ENCODE measurements at places on chromosomes 2 and 18.

GRCh38 chr2:148666555-148666954 lies 22.0 kb downstream of the EPC2 start:
- no peak for DNase-seq

DNA sequence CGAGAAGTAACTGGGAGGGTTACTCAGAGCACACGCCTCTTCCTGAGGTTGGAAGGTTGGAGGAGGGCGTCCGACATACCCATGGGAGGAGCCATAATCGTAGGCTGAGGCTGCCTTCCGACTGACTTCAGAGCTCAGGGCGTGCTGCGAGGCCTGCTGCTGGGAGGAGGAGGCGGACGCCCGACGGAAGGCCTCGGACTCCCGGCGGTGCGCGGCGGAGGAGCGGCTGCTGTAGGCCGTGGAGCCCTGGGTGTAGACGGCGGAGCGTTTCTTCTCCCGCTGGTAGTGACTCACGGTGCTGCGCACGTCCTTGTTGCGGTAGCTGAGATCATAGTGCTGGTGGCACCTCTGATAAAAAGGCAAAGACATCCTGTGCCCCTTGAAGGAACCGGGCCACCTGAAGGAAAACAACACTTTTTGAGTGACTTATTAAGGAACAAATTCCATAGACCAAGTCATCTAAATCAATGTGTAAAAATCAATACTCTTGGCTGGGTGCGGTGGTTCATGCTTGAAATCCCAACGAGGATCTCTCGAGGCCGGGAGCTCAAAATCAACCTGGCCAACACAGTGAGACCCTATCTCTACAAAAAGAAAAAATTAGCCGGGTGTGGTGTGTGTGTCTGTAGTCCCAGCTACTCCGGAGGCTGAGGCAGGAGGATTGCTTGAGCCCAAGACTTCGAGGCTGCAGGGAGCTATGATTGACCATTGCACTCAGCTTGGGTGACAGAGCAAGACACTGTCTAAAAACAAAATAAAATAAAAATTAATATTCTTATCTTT lies 4.7 kb downstream of the MYOM1 start:
- DNase-seq = no peak

GRCh38 chr18:43893001-43893637 lies 615.8 kb upstream of the SYT4 start:
- DNase-seq = no peak

DNA sequence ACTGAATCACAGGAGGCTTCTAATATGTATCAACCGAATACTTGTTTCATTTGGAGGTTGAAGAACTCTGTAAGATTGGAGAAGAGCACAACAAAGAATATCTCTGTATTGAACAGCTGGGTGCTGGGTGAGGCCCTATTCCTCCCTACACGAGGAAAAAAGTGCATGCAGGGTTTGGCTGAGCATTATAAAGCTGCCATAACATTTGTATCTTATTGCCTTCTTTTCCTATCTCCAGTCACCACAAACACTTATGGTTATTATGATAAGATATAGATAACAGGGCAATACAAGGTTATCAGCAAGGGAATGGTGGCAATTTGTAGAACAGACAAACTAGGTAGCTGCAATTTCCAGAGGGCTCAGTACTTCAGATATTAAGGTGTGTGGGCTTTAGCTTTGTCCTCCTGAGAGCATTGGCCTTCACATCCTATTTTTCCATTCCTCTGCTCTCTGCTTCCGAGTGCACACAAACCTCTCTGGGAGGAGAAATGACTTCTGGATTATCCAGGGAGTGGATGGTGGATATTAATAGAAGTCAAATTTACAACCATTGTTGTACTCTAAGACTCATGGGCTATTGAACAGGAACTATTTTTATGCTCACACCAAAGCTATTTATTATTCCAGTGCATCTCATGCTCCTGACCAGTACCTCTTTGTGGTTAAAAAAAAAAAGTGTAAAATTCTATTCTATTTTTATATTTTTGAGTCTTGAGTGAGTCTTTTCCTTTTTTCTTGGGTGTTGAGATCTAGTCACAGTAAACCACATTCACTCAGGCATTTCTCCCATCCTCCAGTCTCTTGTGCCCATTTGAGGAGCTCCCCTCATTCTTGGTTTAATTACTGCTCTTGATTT lies 248.4 kb downstream of the ETAA1 start:
- no peak for DNase-seq

DNA sequence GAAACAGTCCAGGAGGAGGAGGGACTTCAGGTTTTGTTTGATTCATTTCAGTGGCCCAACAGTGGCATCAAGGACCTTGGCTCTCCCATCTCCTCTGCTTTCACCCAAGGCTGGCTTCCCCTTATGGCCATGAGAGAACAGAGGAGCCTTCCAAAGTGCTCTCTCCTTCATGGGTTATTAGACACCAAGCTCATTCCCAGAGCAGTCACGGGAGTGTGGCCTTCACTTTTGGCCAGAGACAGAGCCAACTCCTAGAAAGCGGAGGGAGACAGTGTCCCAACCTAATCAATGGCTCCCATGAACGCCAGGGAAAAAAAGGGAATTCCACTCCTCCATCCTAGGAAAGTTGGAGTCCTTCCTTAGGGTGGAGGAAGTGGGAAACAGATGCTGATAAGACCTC lies 871 bp upstream of the DUSP28 start:
- DNase-seq = no peak

GRCh38 chr2:225309516-225309915 lies 90.0 kb upstream of the NYAP2 start:
- DNase-seq = no peak

- no peak for DNase-seq
Measured at GRCh38 chr2:226794751-226795171, 4.9 kb downstream of the IRS1 start.

DNA sequence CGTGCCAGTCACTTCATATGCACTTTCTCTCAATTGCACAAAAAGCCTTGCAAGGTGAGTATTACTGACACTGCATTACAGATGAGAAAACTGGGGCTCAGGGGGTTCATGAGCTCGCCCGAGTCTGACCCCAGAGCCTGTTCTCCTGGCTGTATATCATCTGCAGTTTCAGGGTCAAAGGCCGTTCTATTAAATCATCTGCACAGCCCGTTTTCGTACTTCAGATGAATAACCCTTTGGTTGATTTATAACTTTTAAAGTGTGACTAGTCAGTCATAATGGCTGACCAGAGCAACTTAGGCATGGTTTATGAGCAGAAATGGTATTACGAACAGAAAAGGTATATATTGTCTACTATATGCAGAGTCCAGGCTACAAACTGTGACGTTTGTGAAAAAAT lies 35.3 kb upstream of the NPAS2 start:
- no peak for DNase-seq

DNA sequence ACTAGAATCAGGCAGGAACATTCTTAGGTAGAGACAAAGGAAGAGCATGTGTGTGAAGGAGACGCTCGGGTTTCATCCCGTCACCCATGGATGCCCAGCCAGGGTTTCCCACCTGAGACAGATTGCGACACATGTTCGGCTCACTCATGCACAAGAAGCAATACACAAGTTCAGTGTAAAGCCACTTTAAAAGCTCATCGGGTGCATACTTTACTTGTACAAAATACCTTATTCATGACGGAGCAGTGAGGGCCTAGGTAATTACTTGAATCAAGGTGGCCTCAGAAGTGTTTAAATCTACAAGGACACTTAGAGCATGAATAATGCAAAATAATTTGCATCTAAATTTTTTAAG lies 42.0 kb downstream of the ZEB2 start:
- no peak for DNase-seq

GRCh38 chr2:188478724-188479123 lies 187.1 kb downstream of the GULP1 start:
- DNase-seq = no peak

DNA sequence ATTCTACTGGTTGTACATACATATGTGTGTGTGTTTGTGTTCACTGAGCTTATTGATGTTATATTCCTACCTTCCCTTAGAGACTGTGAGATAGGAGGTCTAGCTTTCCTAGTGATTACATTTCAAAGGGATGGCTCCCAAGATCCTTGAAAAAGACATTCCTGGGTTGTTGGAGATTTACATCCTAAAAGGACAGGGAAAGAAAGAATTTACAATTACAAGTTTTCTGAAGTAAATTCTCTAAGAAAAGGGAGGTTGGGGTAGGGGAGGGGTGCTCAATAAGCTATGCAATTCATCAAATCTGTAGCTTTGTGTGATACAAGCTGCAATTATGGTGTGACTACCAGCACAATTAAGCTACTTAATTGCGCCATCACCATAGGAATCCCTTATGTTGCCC lies 284.3 kb downstream of the NUP35 start:
- no peak for DNase-seq

DNA sequence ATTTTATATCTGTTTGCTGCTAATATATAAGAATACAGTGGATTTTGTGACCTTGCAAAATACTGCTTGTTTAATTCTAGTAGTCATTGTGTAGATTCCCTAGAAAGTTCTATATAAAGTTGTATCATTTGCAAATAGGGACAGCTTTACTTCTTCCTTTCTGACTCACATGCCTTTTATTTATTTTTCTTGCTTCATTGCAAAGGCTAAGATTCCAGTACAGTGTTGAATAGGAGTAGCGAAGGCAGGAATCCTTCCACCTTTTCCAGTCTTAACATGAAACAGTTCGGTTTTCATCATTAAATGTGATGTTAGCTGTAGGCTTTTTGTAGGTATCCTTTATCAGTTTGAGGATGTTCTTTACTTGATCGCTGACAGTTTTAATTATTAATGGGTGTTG lies 58.1 kb downstream of the DGKD start:
- DNase-seq = no peak

DNA sequence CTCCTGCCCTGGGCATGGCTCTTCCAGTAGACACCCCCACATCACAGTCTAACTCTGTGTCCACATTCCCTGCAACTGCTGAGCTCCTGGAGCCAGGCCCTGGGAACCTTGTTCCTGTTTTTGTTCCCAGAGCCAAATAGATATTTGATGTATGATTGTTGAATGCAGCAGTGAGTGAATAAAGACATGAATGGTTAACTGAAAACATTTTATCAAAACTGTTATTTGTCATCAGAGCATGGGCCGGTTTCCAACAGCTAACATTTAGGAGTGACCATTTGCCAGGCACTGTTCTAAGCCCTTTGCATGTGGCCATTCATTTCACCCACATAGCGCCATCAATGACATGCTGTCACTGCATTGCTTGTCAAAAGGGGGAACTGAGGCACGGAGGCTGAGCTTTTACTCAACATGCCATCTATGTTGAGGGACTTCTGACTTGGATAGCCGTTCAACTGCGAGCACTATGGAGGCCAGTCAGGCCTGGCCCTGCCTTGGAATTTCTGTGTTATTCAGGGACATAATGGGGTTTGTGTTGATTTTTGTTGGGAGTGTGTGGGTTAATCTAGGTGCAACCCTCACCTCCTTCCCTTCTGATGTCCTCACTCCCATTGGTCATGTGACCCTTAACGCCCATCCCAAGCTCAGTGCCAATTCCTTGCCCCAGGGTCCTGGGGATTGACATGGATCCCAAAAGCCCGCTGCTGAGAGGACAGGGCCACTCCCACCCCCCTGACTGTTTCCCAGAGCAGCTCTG lies 12.6 kb downstream of the IL1R1 start:
- no peak for DNase-seq

- DNase-seq = no peak
Measured at GRCh38 chr2:163505281-163505680, 230.5 kb downstream of the FIGN start.

DNA sequence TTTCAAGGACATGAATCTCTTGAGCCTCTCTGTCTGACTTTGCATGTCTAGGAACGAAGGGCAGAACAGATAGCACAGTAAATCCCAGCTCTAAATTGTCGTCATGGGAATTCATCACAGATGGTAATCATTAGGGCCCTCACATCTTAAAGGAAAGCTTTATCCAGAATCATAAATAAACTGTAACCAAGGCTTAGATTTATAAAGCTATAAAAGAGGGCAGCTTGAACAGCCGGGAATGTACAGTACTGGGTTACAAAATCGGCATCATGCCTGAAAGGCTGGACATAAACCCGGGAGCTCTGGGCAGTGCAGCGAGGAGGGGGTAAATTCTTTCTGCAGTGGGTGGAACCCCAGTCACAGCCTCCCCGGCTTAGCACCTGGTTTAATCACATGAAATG lies 144.4 kb downstream of the GFPT1 start:
- no peak for DNase-seq

- DNase-seq = peak; percentile 33
Measured at GRCh38 chr2:234071664-234072063, 21.2 kb downstream of the SPP2 start.

- DNase-seq = peak; percentile 55
Measured at GRCh38 chr2:10497797-10498251, 49.7 kb upstream of the ODC1 start.

DNA sequence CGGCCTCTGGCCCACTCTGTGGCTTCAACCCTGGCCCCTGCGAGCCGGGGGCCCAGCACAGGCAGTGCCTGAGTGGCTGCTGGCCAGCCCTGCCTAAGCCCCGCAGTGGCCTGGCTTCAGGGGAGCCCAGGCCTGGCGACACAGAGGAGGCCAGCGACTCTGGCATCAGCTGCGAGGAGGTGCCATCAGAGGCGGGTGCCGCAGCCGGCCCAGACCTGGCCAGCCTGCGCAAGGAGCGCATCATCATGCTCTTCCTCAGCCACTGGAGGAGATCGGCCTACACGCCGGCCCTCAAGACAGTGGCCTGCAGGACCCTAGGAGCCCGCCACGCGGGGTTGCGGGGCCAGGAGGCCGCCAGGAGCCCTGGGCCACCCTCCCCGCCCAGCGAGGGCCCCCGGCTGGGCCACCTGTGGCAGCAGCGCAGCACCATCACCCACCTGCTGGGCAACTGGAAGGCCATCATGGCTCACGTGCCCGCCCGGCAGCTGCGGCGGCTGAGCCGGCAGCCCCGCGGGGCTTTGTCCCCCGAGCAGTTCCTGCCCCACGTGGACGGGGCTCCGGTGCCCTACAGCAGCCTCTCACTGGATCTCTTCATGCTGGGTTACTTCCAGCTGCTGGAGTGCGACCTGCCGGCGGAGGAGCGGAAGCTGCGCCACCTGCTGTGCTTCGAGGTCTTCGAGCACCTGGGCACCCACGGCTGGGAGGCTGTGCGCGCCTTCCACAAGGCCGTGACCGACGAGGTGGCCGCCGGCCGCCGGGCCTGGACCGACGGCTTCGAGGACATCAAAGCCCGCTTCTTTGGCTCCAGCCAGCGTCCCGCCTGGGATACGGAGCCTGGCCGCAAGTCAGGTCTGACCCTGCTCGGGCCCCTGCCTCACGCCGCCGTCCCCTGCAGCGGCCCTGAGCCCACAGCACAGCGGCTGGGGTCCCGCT lies 7.5 kb upstream of the KLHL30 start:
- no peak for DNase-seq

- DNase-seq = no peak
Measured at GRCh38 chr2:182049372-182050148, 63.9 kb downstream of the PPP1R1C start.

GRCh38 chr2:28172114-28172898 lies 220.4 kb upstream of the FOSL2 start:
- no peak for DNase-seq

DNA sequence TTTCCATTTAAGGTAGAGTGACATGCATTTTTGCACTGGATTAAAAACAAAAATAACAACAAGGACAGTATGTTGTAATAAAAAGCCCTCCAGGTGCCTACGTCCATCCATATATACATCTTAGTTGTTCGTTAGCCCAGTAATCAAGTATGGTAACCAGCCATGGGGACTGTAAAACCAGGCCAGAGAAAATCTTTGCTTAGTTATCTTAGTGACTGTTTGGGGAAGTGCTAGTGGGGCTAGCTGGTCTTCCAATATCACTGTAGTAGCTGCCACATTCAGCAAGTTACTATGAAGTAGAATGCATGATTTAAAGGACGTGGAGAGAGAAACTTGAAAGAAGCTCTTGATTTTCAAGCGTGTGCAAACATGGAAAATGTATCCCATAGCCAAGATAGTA lies 95.9 kb upstream of the STON1 start:
- no peak for DNase-seq

- DNase-seq = no peak
Measured at GRCh38 chr2:111945444-111946293, 47.3 kb downstream of the MERTK start.

All from CD4-positive, alpha-beta T cell treated with Interleukin-21 for 1 hour (primary cell).